SHP77 treated with DMSO at 0.1 percent for 48 hours (cell line): ENCODE measurements at places on chromosomes 5 and 9.

DNA sequence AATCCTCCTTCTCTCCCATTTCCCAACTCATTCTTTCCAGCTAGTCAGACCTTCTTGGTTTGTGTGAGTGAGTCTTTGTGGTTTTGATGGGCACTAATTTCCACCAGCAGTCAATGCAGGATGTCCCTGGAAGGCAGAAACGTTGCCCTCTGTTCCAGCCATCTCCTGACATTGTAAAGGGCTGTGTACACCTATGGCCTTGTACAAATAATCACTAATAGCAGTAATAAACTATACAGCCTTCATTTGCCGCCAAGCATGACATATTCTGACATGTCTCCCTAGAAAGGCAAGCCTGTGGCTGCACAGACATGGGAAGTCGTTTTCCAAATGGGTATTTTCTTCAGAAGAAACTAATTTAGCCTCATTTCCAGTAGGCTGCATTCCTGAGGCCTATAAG lies 18.4 kb upstream of the DENND1A start:
- DNase-seq = no peak

GRCh38 chr9:120872791-120873502 lies 4.0 kb downstream of the PHF19 start:
- no peak for DNase-seq

DNA sequence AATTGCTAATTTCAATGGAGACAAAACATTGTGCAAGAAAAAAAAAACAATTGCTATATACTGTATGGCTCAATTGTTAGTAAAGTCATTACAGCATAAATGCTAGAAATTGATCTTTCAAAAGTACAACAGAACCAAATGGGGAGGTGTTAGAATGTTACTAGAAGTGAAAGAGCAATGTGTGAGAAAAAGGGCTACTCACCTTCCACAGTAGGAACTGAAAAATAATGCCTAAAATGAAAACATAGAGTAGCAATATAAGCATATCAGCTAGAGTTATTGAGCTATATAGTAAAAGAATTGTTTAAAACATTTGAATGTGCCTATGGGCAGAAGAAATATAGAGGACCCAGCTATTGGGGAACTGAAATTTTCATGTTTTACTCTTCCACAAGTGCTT lies 10.9 kb upstream of the RXFP3 start:
- no peak for DNase-seq

GRCh38 chr9:6449645-6450044 lies 36.6 kb downstream of the UHRF2 start:
- DNase-seq = no peak

DNA sequence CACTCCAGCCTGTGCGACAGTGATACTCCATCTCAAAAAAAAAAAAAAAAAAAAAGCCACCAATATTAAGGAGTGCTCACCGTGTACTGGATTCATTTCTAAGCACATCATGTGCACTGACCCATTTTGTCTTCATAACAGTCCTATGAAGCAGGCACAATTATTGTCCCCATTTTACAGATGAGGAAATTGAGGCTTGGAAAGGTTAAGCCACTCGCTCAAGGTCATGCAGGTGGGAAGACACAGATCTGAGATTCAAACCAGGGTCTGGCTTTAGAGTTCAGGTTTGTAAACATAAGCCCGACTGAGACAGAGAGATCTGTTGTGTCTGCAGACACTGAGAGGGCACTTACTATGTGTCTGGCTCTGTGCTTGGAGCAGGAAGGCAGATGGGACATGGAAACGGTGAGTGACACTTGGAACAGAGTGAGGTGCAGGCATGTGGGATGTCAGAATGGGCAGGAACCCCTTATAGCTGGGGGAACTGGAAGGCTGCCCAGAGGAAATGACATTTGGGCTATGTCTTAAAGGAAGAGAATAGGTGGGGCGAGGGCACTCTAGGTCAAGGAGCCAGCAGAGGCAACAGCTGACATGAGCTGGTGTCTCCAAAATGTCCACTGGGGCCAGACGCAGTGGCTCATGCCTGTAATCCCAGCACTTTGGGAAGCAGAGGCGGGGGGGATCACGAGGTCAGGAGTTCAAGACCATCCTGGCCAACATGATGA lies 69.9 kb downstream of the STK10 start:
- no peak for DNase-seq

- no peak for DNase-seq
These were observed 49.9 kb upstream of the TTC23L start for GRCh38 chr5:34789021-34789531.

DNA sequence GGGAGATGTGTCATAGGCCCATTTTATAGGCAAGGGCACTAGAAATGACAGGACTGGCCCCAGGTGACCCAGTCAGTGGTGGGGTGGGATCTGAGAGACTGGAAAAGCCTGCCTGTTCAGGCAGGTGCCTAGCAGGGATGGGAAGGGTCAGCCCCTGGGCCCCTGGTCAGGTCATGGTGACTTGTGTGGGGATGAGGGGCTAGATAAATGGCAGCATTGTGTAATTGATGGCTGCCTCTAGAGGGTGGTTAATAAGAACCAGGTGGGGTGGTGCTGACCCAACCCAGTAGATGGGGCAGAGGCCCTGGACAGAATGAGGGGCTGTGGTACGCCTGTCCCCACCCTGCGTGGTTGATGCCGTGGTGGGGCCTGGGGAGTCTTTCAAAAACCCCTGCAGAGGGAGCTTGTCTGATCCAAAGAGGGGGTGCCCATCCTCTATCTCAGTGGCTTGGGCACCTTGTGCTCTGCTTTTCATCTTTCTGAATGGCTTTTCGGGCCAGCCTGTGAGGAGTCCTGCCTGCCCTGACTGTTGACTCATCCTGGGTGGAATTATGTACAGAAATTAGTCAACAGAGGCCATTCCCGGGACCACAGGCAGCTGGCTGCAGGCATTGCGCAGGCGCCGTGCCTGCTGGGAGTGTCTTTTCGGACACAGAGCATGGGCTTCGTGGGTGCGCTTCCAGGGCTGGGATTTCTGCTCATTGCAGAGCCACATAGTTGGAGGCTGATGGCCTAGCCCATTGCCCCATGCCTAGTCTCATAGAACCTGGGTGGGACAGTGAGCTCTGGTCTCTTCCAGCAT lies 93.6 kb upstream of the PITX1 start:
- DNase-seq = peak; percentile 31

- no peak for DNase-seq
These were observed 792.2 kb upstream of the CDH9 start for GRCh38 chr5:27830546-27830945.

GRCh38 chr9:71112866-71113265 lies 8.6 kb downstream of the TRPM3 start:
- no peak for DNase-seq

DNA sequence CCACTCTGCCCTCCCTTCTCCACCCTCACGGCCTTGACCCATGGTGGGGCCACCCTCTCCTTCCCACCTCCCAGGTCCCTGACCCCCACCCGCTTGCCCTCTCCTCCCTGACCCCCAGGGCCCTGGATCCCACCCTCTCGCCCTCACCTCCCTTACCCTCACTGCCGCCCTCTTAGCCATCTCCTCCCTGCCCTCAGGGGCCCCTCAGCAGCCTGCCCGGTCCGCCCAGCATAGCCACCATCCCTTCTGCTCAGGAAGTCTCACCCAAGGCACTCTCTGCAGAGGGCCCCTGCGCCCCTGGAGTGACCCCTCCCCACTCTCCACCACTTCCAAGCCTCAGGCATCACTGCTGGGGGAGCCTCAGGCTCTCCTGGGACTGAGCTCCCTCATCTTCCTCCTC lies 66.3 kb downstream of the MRPL36 start:
- DNase-seq = no peak

GRCh38 chr9:126014726-126015125 lies 267.6 kb downstream of the PBX3 start:
- DNase-seq = no peak

- DNase-seq = no peak
These were observed 76.2 kb downstream of the SNX18 start for GRCh38 chr5:54593779-54594178.

- no peak for DNase-seq
These were observed 12.5 kb upstream of the SMIM23 start for GRCh38 chr5:171773106-171773505.

DNA sequence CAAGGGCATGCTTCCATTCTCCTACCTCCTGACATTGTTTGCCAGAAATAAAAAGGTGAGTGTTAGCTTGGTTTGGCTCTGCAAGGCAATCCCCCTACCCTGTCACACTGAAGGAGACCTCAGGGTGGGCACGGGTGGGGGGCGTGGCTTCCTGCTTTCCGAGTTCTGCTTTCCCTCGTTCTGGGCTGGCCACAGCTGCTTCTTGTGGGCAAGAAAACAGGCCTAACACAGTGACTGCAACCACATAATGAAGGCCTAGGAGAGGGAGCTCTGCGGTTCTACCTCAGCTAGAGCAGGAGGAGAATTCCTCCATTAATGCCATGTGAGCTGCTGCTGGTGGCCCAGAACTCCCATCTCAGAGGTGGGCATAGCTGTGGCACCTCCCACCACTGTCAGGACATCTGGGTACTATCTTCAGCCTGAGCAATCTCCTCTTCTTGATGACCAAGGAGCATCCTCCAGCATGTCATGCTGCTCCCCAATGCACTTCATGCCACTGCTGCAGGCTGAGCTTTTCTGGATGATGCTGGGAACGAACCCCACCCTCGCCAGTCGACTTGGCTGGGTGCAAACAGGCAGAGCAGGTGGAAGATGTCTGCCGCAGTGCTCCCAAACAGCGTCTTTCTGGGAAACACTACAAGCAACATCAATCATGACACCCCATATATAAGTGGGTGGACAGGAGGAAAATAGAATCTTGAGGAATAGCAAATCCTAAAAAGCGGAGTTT lies 139.5 kb upstream of the RAPGEF1 start:
- no peak for DNase-seq

GRCh38 chr9:99235926-99236634 lies 14.0 kb downstream of the SEC61B start:
- DNase-seq = no peak

- no peak for DNase-seq
These were observed 385.5 kb downstream of the RAB3C start for GRCh38 chr5:58968350-58968749.

- DNase-seq = no peak
These were observed 39.5 kb upstream of the MYOT start for GRCh38 chr5:137828180-137828579.

DNA sequence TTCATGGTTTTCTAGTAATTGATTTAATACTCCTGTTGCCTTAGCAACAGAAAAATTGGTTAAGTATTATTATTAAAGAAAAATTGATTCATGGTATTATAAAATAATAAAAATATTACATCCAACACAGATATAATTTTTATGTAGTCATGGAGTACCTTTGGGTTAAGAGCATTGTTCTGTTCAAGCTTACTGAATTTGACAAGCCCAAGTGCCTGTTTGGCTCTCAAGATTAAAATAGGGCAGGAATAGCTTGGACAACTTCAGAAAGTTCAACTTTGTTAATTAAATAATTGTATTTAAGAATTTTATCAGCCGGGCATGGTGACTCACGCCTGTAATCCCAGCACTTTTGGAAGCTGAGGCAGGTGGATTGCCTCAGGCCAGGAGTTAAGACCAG lies 82.0 kb downstream of the NIPBL start:
- DNase-seq = no peak

DNA sequence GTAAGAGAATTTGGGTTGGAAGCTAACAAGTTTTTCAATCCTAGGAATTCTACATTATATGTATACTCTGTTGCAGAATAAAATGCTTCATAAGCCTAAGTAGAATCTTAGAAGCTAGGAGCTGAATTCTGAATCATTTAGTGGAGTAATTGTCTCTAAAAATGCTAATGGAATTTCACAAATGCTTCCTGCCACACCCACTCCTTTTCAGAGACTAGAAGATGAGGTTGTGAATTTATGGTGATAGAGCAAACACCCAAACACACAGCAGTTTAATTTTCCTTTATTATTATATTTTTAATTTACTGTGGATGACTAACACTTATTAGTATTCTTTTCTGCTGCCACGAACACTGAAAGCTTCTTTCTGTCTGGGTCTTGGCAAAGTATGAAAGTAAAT lies 208.0 kb upstream of the PDE4D start:
- no peak for DNase-seq

DNA sequence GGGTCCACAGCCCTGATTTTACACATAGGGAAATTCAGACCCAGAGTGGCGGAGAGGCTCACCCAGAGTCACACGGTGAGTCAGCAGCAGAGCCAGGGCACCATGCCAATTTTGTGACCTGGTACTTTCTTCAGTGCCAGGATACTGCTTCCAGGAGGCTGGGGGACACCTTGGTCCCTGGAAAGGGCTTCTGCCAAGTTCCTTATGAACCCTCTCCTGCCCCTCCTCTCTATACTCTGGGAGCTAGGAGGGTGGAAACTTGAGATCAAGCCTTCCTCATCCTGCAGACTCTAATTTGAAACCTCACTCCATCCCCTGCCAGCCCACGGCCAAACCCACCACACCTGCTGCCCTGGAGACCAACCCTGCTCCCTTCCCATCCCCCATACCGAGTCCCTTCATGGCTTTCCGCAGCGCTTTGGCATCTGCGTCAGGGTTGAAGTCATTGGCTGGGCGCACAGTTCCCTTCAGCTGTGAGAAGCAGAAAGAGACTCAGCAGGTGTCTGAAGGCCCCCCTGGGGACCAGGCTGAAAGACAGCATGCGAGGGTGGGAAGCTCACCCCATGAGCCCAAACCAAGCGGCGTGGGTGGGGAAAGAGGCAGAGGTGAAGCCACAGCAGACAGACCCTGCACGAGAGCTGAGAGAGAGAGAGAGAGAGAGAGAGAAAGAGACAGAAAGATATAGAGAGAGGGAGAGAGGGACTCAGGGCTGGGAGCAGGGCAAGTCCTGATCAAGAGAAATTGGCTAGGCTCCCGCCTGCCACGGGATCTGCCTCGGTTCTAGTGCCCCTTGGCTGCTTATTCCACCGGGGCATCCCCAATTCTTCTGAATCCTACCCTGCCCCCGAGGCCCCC lies 33.5 kb downstream of the ANXA6 start:
- no peak for DNase-seq

GRCh38 chr9:91253488-91253887 lies 108.2 kb downstream of the AUH start:
- no peak for DNase-seq

GRCh38 chr5:36209664-36210063 lies 32.1 kb downstream of the NADK2 start:
- no peak for DNase-seq

DNA sequence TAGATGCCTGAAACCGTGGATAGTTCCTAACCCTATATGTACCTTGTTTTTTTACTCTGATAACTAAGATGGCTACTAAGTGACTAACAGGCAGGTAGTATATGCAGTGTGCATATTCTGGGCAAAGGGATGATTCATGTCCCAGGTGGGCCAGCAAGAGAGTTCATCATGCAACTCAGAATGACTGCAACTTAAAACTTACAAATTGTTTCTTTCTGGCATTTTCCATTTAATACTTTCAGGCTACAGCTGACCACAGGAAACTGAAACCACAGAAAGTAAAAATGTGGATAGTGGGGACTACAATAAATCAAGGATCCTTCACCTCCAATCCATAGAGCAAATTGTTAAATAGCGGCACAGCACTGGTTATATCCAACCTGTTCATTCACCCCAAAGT lies 30.7 kb upstream of the VCAN start:
- DNase-seq = no peak
